ENCODE measurements at places on chromosomes 5 and 9. TPM values are rescaled to one million over a fixed set of nuclear protein-coding genes. Genes with fewer than 3 reads are reported as not detected.

Gene KIAA1958
- 17.0 TPM for total RNA-seq

Gene EPB41L4B
- 85.0 TPM for total RNA-seq

Gene SLC22A4
- total RNA-seq, result not detected

Gene PTGDS
- 4.4 TPM for total RNA-seq

Gene NR4A3
- total RNA-seq, result 1.0 TPM

Gene TMEFF1
- total RNA-seq, result 0.40 TPM

Gene WDR38
- not detected for total RNA-seq

Gene FOXD4
- total RNA-seq, result not detected

Gene CCDC152
- not detected for total RNA-seq

Gene FBLL1
- 1.9 TPM for total RNA-seq

- H3K27ac ChIP-seq, result no peak overlapping the region
- no peaks in the 10 kb centered on the region for H3K36me3 ChIP-seq
- no peak overlapping the region for H3K4me3 ChIP-seq
- H3K4me1 ChIP-seq, result no peaks in the 10 kb centered on the region
- DNase-seq, result no peak
- H3K27me3 ChIP-seq, result no peaks in the 10 kb centered on the region
These were observed 13.4 kb downstream of the PCSK5 start for GRCh38 chr9:75903785-75904360.

DNA sequence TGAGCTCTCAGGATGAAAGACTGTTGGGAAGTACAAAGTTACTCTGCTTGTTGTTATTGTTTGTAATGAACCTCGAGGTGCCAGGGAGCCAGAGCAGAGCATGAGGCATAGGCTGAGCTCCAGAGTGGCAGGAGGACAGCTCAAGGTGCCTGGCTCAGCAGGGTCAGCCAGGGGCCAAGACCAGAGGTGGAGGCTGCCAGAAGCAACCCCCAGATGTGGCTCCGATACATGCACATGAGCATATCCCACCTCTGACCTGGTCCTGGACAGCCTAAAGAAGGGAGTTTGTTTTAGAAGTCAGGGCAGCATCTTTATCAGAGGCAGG is 105.6 kb downstream of the PSD2 start:
- H3K4me1 ChIP-seq, result peaks cover 16% of the 10 kb centered on the region
- no peak overlapping the region for H3K4me3 ChIP-seq
- peak; percentile 22 for DNase-seq
- H3K36me3 ChIP-seq, result no peaks in the 10 kb centered on the region
- no peak overlapping the region for H3K27ac ChIP-seq
- H3K27me3 ChIP-seq, result peaks cover 11% of the 10 kb centered on the region

- DNase-seq, result no peak
- no peak overlapping the region for H3K4me3 ChIP-seq
- H3K27me3 ChIP-seq, result no peaks in the 10 kb centered on the region
- no peak overlapping the region for H3K27ac ChIP-seq
- H3K36me3 ChIP-seq, result no peaks in the 10 kb centered on the region
- no peaks in the 10 kb centered on the region for H3K4me1 ChIP-seq
These were observed 150.6 kb downstream of the MACIR start for GRCh38 chr5:103409013-103409670.

GRCh38 chr9:120845255-120845654 is 2.5 kb upstream of the PSMD5 start:
- H3K4me3 ChIP-seq, result no peak overlapping the region
- no peaks in the 10 kb centered on the region for H3K4me1 ChIP-seq
- no peak for DNase-seq

DNA sequence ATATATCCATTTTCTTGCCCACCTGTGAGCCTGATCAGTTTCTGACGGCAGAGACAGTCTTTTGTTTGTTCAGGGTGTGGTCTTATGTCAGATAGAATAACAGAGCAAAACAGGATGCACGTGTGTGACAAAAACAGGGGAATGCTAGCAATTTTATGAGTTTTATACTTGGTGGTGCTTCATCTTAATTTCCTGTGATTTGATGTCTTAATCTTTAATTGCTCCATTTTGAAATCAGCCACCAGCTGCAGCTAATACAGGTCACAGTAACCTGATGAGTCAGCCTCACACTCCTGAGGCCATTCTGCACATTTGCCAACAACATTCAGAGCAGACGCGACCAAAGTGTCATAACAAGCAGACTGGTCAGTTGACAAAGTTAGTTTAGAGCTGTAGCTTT is 42.3 kb upstream of the JMY start:
- no peaks in the 10 kb centered on the region for H3K36me3 ChIP-seq
- no peak overlapping the region for H3K4me3 ChIP-seq
- no peaks in the 10 kb centered on the region for H3K27me3 ChIP-seq
- no peaks in the 10 kb centered on the region for H3K4me1 ChIP-seq

GRCh38 chr5:133325864-133326263 is 274.1 kb downstream of the HSPA4 start:
- no peak overlapping the region for H3K27ac ChIP-seq
- no peak overlapping the region for H3K4me3 ChIP-seq
- no peaks in the 10 kb centered on the region for H3K27me3 ChIP-seq
- DNase-seq, result no peak

DNA sequence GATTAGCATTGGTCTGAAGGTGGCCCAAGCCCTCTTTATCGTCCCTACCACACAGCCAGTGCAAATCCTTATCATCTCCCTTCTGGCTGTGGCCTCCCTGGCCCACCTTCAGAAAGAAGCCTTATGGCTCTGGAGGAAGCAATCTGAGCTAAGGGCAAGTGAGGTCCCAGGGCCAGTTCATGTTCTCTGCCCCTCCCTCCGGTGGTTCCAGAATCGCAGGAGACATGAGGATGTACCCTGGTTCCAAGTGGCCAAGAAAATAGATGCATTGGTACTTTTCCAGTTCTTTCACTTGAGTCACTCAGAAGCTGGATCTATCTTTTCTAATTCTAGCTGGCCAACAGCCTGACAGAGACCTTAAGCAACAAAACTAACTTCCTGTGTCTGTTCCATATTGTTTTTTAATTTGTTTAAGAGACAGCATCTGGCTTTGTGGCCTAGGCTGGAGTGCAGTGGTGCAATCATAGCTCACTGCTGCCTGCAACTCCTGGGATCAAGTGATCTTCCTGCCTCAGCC is 60.7 kb downstream of the LHFPL2 start:
- H3K4me3 ChIP-seq, result no peak overlapping the region
- H3K27ac ChIP-seq, result no peak overlapping the region
- DNase-seq, result no peak
- H3K4me1 ChIP-seq, result no peaks in the 10 kb centered on the region

GRCh38 chr5:68161156-68161555 is 54.4 kb upstream of the PIK3R1 start:
- no peak overlapping the region for H3K27ac ChIP-seq
- H3K4me3 ChIP-seq, result no peak overlapping the region
- no peak for DNase-seq
- no peaks in the 10 kb centered on the region for H3K4me1 ChIP-seq
- H3K36me3 ChIP-seq, result no peaks in the 10 kb centered on the region
- no peaks in the 10 kb centered on the region for H3K27me3 ChIP-seq

DNA sequence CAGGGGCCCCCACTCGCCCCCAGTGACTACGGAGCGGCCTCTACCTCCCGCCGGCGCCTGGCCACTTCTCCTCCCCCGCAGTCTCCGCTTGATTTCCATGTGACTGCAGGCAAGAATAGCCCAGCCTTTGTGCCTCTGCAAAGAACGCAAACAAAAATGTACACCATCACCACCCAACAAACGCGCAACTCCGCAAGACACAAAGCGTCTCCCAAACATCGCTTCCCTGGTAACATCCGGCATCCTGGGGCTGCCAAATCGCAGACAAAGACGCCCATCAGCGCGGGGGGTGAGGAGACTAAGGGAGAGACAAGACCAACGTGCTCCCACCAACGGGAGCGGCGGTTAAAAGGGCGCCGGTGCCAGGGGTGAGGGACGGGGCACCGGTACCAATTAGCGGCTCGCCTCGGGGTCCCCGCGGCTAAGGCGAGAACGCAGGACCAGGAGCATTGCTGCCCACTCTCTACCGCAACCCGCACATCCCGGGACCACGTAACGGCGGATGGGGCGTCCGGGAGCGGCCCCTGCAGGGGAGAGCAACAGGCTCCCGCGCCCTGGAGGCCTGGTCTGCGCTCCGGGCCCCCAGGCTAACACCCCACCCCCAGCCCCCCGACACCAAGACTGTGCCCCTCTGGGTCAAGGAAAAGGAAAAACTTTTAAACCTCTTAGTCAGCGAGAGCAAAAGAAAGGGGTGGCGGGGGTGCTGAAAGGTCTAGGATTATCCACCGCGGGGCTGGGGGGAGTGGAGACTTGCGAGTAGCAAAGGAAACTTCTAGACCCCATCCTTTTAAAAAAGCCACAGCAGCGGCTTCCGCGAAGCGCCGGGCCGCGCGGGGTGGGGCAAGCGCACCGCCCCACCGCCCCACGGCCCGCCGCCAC is 885 bp downstream of the MPDZ start:
- H3K27ac ChIP-seq, result peak overlapping the region; percentile 92
- peak; percentile 54 for DNase-seq
- no peaks in the 10 kb centered on the region for H3K27me3 ChIP-seq
- no peaks in the 10 kb centered on the region for H3K36me3 ChIP-seq
- H3K4me1 ChIP-seq, result no peaks in the 10 kb centered on the region

DNA sequence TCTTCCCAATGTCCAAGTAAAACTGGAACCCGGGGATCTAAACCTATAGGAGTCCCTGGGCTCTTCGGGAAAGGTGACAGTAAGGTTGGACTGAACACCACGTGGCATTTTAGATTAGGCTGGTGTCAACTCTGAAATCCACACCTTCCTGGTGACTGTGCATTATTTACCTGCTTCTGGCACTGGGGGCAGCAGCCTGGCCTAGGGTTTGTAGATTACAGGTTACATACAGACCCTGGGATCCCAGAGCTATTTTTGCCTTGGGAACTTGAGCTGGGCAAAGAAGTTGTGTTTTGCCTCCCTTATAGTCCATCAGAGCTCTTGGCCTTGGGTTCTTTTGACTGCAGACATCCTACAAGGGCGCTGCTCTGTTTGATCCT is 173.2 kb downstream of the DAB2IP start:
- no peaks in the 10 kb centered on the region for H3K4me1 ChIP-seq
- DNase-seq, result no peak
- H3K27me3 ChIP-seq, result no peaks in the 10 kb centered on the region
- no peak overlapping the region for H3K4me3 ChIP-seq

DNA sequence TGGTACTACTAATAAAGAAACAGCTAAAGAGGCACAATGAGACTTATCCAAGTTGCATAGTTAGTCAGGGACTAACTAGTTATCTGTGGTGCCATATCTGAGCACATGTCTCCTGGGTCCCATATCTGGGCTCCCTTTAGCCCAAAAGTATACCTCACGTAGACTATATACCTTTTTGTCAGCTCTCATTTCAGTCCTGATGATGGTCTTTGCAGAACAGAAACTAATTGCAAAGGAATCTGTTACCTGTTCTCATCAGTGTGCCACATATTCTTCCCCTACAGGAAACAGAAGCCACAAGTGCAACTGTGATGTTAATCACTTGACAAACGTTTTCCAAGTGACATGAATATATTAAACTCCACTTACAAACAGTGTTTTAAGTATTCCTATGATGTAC is 395.2 kb downstream of the KIAA0825 start:
- no peaks in the 10 kb centered on the region for H3K36me3 ChIP-seq
- no peak for DNase-seq
- H3K27ac ChIP-seq, result no peak overlapping the region
- no peaks in the 10 kb centered on the region for H3K27me3 ChIP-seq
- H3K4me1 ChIP-seq, result no peaks in the 10 kb centered on the region

- H3K36me3 ChIP-seq, result no peaks in the 10 kb centered on the region
- H3K4me1 ChIP-seq, result no peaks in the 10 kb centered on the region
- peak overlapping the region; percentile 12 for H3K27ac ChIP-seq
- no peak overlapping the region for H3K4me3 ChIP-seq
- peak; percentile 39 for DNase-seq
These were observed 19.3 kb downstream of the CORO2A start for GRCh38 chr9:98173181-98173580.

DNA sequence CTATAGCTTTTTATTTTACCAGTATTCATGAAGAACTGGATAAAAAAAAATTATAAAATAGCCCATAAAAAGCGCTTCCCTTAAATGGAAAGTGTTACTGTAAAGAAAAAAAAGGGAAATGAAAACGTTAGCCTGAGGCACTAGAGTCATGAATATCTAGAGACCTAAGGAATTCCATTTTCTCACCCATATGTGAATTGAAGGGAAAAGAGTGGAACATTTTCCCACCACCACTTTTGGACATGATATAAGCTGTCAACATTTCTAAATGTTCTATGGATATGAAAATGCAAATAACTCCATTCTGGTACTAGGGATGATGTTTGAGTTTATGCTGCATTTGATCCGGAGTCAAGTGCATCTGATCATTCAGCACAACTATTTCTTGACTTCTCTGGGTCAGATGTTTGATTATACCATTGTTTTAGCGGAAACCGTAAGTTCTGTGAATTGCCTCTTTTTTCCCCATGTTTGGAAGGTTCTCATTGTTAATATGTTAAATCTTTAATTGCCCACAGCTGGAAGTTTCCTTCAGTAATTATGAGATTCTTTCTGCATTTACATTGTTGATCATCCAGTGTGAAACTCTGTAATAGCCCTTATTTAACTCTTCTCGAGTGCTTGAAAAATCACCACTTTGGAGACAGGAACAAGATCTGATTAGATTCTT is 467.4 kb upstream of the SEMA6A start:
- no peak overlapping the region for H3K27ac ChIP-seq
- H3K36me3 ChIP-seq, result no peaks in the 10 kb centered on the region
- no peak for DNase-seq

- no peak overlapping the region for H3K27ac ChIP-seq
- no peaks in the 10 kb centered on the region for H3K27me3 ChIP-seq
- no peaks in the 10 kb centered on the region for H3K36me3 ChIP-seq
- DNase-seq, result no peak
These were observed 2.9 kb upstream of the CAMSAP1 start for GRCh38 chr9:135910216-135910615.

Data from Peyer's patch (tissue), 4 donors.